Calu3 (cell line): ENCODE measurements at places on chromosomes 1 and 21. TPM values are rescaled to one million over a fixed set of nuclear protein-coding genes. Genes with fewer than 3 reads are reported as not detected.
A peak's percentile ranks its signal among the peaks of the same experiment; 100 is the strongest.

SYTL1 gene
- total RNA-seq: 15.0 and 16.5 TPM in 2 replicates

SIPA1L2 gene
- total RNA-seq: 1.4 and 1.5 TPM in 2 replicates

DNA sequence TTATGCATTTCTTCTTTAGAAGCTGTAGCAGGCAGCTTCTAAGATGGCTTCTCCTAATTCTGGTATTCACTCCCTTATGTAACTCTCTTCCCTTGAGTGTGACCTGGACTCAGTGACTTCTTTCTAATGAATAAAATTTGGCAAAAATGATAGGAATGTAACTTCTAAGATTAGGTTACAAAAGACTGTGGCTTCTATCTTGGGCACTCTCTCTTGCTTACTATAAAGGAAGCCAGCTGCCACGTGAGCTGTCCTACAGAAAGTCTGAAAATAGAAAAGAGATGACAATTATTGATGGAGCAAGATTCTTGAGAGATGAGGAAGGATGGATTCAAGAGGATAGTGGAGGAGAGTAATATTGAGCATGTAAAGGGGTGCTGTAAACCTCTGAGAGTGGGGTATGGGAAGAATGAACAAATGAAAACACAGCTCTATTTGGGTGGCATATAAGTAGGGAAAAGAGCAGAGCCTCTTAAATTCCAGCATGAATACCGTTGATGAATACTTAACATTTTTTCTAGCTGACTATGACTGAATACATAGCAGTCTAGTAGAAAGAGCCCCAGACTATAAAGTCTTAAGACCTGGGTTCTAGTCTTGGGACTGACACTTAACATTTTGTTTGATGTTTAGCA, 5.5 kb downstream of the TSEN15 start:
- H3K27me3 ChIP-seq: no peaks in the 10 kb centered on the region
- peaks cover 20% of the 10 kb centered on the region for H3K36me3 ChIP-seq
- H3K4me1 ChIP-seq: peaks cover 30% of the 10 kb centered on the region
- DNase-seq: no peak
- peak overlapping the region; percentile 26 for H3K4me3 ChIP-seq

CFHR1 gene
- not detected in 2 replicates for total RNA-seq

TDRD10 gene
- not detected in 2 replicates for total RNA-seq

- DNase-seq: no peak
- H3K4me1 ChIP-seq: peaks cover 9% of the 10 kb centered on the region
- H3K4me3 ChIP-seq: no peak overlapping the region
- no peak overlapping the region for H3K27ac ChIP-seq
- no peaks in the 10 kb centered on the region for H3K36me3 ChIP-seq
Observed at GRCh38 chr1:50553921-50554320, 130.7 kb upstream of the DMRTA2 start.

GRCh38 chr21:29238967-29239290, 59.8 kb upstream of the BACH1 start:
- no peak for DNase-seq
- no peak overlapping the region for H3K4me3 ChIP-seq
- H3K36me3 ChIP-seq: no peaks in the 10 kb centered on the region
- no peak overlapping the region for H3K27ac ChIP-seq

GFI1 gene
- total RNA-seq: 0.31 and 0.47 TPM in 2 replicates

DNA sequence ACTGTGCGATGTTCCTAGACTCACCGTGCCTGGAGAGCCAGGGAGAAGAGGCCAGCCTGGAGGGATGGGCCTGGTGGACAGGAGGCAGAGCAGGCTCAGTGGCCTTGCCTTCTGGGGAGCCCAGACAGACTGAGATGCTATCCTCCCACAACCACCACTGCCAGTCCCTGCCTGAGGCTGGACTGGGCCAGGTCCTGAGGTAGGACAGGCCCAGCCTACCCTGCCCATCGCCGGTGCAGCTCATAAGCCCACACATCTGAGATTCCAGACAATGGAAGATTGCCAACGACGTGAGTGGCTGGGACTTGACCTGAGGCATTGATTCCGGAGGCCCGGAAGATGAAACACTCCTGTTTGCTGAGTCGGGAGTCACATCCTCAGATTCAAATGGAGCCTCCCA, 5.8 kb downstream of the CLEC20A start:
- H3K27ac ChIP-seq: no peak overlapping the region
- H3K27me3 ChIP-seq: peaks cover 12% of the 10 kb centered on the region
- no peaks in the 10 kb centered on the region for H3K36me3 ChIP-seq
- no peak overlapping the region for H3K4me3 ChIP-seq

ABCB10 gene
- 18.5 and 19.9 TPM in 2 replicates for total RNA-seq

KIAA1614 gene
- total RNA-seq: 0.19 and 0.27 TPM in 2 replicates

GRCh38 chr1:89451011-89451410, 73.6 kb upstream of the LRRC8B start:
- no peak for DNase-seq
- H3K4me3 ChIP-seq: no peak overlapping the region
- H3K27ac ChIP-seq: no peak overlapping the region
- no peaks in the 10 kb centered on the region for H3K27me3 ChIP-seq
- H3K36me3 ChIP-seq: no peaks in the 10 kb centered on the region

- DNase-seq: no peak
- H3K36me3 ChIP-seq: peaks cover 4% of the 10 kb centered on the region
- H3K27ac ChIP-seq: no peak overlapping the region
- no peaks in the 10 kb centered on the region for H3K27me3 ChIP-seq
- no peaks in the 10 kb centered on the region for H3K4me1 ChIP-seq
Observed at GRCh38 chr1:46568461-46568891, 17.0 kb upstream of the KNCN start.

- no peaks in the 10 kb centered on the region for H3K27me3 ChIP-seq
- no peaks in the 10 kb centered on the region for H3K36me3 ChIP-seq
- H3K4me3 ChIP-seq: no peak overlapping the region
- peaks cover 23% of the 10 kb centered on the region for H3K4me1 ChIP-seq
Observed at GRCh38 chr1:178397678-178398077, 99.1 kb downstream of the CLEC20A start.

RAB7B gene
- total RNA-seq: 1.1 and 1.3 TPM in 2 replicates

DNA sequence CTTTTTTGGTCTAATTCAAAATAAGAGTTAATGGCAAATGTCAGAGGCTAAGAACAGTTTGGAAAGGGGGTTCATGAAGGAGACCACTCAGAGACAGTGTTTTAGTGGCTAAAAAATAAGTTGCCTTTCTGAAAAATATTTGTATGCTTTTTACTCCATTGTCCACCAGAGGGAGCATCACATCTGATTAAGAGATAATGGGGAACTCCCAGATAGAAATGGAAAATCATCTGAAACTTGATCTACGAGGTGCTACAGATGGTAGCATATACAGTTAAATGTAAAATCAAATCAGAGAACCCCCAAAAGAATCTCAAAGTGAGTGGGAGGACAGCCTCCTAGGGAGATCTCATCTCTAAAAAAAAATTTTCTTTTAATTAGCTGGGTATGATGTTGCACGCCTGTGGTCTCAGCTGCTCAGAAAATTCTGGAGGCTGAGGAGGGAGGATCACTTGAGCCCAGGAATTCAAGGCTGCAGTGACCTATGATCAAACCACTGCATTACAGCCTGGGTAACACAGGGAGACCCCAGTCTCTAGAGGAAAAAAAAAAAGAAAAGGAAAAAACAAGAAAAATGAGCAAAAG, 9.7 kb downstream of the SMYD3 start:
- H3K36me3 ChIP-seq: no peaks in the 10 kb centered on the region
- peak; percentile 44 for DNase-seq
- no peak overlapping the region for H3K4me3 ChIP-seq
- H3K27me3 ChIP-seq: no peaks in the 10 kb centered on the region
- H3K27ac ChIP-seq: no peak overlapping the region

- no peak overlapping the region for H3K4me3 ChIP-seq
- no peaks in the 10 kb centered on the region for H3K4me1 ChIP-seq
- DNase-seq: no peak
- H3K27ac ChIP-seq: no peak overlapping the region
Observed at GRCh38 chr21:40471103-40471502, 375.9 kb downstream of the DSCAM start.

- H3K36me3 ChIP-seq: peaks cover 4% of the 10 kb centered on the region
- no peak for DNase-seq
- H3K4me1 ChIP-seq: peaks cover 16% of the 10 kb centered on the region
- H3K4me3 ChIP-seq: peak within 1 kb of the TSS; percentile 64
- no peak within 1 kb of the TSS for H3K27ac ChIP-seq
Observed at GRCh38 chr1:212699625-212700222, at the start of gene BATF3. BATF3 (minus strand) TSS chr1:212699840; CDS start chr1:212699762, 78 bp downstream.

DNA sequence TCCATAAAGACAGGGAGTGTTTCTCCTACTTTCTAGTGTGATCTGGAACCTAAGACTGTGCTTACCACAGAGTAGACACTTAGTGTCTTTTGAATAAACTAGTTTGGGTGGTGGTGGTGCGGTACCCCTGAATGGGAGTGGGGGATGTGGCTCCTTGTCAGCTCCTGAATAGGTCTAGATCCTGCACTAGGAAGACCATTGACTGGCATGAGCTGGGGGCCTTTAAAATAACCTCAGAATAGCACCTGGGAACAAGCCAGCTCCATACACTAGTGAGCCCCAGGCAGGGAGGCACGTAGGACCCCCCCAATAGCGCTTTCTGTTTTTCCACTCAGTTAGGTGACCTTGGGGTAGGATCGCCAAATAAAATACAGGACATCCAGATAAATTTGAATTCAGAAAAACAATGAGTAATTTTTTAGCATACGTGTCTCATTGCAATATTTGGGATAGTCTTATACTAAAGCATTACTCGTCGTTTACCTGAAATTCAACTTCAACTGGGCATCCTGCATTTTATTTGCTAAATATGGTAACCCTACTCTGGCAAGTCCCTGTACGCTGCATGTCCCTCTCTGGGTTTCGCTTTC, 45.6 kb downstream of the AZIN2 start:
- peak overlapping the region; percentile 81 for H3K4me3 ChIP-seq
- peaks cover 21% of the 10 kb centered on the region for H3K27me3 ChIP-seq
- H3K4me1 ChIP-seq: no peaks in the 10 kb centered on the region
- peak overlapping the region; percentile 92 for H3K27ac ChIP-seq
- H3K36me3 ChIP-seq: peaks cover 16% of the 10 kb centered on the region

GRCh38 chr1:245541369-245541768, 386.6 kb downstream of the KIF26B start:
- no peak for DNase-seq
- no peak overlapping the region for H3K27ac ChIP-seq
- H3K36me3 ChIP-seq: no peaks in the 10 kb centered on the region
- H3K27me3 ChIP-seq: peaks cover 16% of the 10 kb centered on the region
- no peaks in the 10 kb centered on the region for H3K4me1 ChIP-seq

DNA sequence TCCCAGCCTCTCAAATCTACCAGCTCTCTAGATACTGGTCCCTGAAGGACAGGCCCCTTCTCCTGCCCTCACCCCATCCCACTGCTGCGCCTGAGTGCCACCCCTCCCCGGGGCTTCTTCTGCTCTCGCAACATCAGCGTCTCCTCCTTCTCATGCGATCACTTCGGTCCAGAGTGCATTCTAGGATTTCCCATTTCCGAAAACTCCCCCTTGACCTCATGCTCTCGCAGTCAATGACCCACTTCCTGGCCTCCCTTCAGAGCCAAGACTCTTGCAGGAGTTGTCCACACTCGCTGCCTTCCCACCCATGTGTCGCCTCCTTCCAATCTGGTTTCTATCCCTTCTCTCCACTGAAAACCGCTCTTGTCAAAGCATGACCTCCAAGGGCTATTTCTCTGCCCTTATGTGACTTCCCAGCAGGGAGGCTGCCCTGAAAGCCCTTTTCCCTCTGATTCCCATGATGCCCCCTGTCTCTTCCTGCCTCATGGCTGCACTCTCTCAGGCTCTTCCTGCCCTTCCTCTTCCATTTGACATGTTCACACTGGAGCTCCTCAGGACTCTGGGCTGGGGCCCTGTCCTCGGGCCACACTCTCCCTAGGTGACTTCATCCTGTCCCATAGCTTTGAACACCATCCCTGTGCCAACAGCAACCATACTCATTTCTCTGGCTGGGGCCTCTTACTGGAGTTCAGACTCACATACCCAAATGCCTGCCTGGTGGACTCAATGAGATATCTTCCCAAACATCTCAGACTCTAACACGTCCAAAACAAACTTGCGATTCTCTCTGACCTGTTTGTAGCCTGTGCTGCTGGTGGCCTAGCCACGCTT, 46.0 kb downstream of the LDLRAD2 start:
- H3K27me3 ChIP-seq: no peaks in the 10 kb centered on the region
- peak overlapping the region; percentile 50 for H3K27ac ChIP-seq
- H3K4me3 ChIP-seq: no peak overlapping the region
- no peaks in the 10 kb centered on the region for H3K4me1 ChIP-seq

- no peaks in the 10 kb centered on the region for H3K36me3 ChIP-seq
- H3K4me1 ChIP-seq: no peaks in the 10 kb centered on the region
- H3K27ac ChIP-seq: no peak overlapping the region
Observed at GRCh38 chr21:45040157-45040711, 34.1 kb upstream of the ADARB1 start.

DNA sequence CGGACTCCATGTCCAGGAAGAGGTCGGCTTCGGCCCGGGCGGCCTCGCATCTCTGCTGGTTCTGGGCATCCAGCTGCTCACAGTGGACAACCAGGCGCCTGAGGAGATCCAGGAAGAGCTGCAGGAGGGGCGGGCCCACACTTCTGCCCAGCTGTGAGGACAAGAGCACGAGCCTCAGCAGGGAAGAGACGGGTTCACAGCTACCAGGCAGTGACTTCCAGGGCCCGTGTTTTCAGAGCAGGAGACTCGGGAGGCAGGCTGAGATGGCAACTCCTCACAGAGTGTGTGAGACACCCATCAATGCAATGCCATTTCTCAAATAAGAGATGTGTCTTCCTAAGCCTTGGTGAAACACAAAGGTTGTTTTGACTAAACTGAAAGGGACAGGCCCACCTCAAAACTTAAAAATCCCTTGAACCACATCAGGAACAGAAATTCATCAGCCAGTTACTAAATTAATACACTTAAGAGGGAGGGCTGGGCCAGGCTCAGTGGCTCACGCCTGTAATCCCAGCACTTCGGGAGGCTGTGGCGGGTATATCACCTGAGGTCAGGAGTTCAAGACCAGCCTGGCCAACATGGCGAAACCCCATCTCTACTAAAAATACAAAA, 43.4 kb downstream of the URB1 start:
- no peak for DNase-seq
- no peaks in the 10 kb centered on the region for H3K4me1 ChIP-seq
- H3K27me3 ChIP-seq: no peaks in the 10 kb centered on the region
- H3K36me3 ChIP-seq: peaks cover 30% of the 10 kb centered on the region
- H3K27ac ChIP-seq: no peak overlapping the region
- H3K4me3 ChIP-seq: no peak overlapping the region

SHE gene
- not detected in 2 replicates for total RNA-seq

GRCh38 chr1:214476986-214477870, 74.2 kb downstream of the PTPN14 start:
- peaks cover 60% of the 10 kb centered on the region for H3K4me1 ChIP-seq
- H3K27ac ChIP-seq: peak overlapping the region; percentile 74
- peaks cover 10% of the 10 kb centered on the region for H3K36me3 ChIP-seq

GRCh38 chr1:209805341-209805781, 581 bp downstream of the IRF6 start:
- peak; percentile 44 for DNase-seq
- no peaks in the 10 kb centered on the region for H3K27me3 ChIP-seq
- peak overlapping the region; percentile 90 for H3K27ac ChIP-seq
- H3K4me1 ChIP-seq: peaks cover 55% of the 10 kb centered on the region

CD53 gene
- not detected in 2 replicates for total RNA-seq
